T-helper 1 cell (primary cell): ENCODE measurements at places on chromosomes 5 and 9.

DNA sequence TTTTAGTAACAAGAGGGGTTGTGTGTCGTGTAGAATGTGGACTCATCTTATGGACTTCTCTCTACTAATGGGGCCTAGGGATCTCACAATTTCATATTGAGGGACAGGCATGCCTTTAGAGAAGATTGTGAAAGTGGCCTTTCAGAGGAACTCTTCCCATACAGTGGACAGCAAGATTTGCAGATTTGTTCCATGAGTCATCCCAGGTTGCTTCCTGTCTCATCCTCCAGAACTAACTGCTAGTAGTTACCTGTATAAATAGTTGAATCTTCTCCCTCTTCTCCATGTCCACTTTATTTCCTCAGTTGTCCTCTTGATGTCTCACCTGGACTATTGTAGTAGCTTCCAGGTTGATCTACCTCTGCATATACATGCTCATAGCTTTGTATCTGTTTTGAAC lies 997.5 kb upstream of the CTNND2 start:
- no peak for DNase-seq

DNA sequence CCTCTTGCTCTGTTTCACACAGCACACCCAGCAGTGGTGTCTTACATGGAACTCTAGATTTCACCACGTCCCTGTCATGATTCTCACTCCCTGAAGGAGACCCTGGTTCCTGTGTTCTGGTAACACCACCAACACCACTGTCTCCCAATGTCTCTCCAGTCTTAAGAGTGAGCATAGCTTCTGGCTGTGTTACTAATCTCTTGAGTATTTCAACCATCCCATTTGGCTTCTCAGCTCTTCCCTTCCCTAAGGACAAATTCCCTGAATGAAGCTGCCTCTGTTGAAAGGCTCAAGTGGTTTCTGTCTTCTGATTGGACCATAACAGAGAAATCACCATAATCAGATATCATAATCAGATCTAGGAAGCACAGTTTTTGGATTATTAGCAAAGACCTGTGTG lies 311.8 kb downstream of the DNAH5 start:
- no peak for DNase-seq

GRCh38 chr9:129698254-129698757 lies 32.9 kb downstream of the PRRX2 start:
- no peak for DNase-seq

- no peak for DNase-seq
These were observed 13.7 kb upstream of the FAM120AOS start for GRCh38 chr9:93467062-93467416.

DNA sequence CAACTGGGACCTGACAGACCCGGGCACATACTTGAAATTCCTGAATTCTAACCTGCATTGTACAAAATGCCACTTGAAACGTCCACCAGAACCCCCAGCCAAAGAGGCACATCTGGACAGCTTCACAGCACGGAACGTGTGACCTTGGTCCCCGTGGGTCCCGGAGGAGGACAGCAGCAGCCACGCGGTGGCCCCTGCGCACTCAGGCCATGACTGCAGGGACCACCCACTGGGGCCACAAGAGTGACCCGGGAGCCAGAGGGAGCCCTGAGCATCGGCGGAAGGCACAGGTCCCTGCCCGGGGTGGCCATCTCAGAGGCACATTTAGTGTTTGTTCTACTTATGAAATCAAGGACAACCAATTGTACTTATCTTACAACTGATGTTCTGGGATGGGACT lies 2.1 kb upstream of the SNAPC4 start:
- DNase-seq = no peak

DNA sequence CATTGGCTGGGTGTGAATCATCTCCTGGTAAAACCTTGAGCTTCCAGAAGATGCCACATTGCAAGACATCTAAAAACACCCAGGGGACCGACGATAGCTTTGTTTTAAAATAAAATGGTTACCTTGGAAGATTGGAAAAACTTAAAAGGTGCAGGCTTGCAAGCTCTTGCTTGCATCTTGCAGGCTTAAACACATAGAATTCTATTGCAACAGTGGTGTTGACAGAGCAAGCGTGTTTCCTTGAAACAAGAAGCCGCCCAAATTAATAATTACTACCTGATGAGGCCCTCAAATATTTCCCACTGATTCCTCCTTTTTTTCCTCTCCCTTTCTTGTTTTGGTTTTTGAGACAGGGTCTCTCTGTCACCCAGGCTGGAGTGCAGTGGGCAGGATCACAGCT lies 137.1 kb upstream of the BASP1 start:
- no peak for DNase-seq

DNA sequence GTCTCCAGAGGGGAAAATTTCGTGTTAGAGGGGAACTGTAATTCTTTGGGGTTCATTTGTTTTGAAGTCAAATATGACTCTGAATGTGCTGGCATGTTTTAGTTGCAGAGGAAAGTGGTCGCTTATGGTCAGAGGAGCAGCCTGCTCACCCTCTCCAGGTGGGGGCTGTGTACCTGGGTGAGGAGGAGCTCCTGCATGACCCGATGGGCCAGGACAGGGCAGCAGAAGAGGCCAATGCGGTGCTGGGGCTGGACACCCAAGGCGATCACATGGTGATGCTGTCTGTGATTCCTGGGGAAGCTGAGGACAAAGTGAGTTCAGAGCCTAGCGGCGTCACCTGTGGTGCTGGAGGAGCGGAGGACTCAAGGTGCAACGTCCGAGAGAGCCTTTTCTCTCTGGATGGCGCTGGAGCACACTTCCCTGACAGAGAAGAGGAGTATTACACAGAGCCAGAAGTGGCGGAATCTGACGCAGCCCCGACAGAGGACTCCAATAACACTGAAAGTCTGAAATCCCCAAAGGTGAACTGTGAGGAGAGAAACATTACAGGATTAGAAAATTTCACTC lies 13.5 kb downstream of the TXNDC15 start:
- DNase-seq = no peak

DNA sequence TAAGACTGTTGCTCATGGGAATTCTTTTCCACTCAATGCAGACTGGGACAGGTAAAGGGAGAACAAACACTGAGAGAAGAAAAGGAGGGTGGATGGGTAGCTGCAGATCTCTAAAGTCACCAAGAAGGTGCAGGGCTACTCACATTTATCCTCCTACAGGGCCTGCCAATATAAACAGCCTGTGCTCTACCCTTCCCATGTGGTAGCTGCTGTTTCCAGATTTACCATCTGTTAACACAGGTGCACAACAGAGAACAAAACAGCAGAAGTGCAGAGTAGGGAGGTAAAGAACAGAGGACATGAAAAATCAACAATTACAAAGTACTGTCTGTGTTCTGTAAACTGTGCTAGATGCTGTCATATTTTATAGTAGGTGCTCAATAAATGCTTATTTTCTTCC lies 26.0 kb downstream of the JAKMIP2 start:
- DNase-seq = no peak

- no peak for DNase-seq
These were observed 98.4 kb downstream of the ZNF354C start for GRCh38 chr5:179158556-179158955.

- DNase-seq = no peak
These were observed 54.9 kb downstream of the FGF18 start for GRCh38 chr5:171474230-171474813.

GRCh38 chr5:109997161-109997560 lies 307.4 kb downstream of the MAN2A1 start:
- DNase-seq = no peak

DNA sequence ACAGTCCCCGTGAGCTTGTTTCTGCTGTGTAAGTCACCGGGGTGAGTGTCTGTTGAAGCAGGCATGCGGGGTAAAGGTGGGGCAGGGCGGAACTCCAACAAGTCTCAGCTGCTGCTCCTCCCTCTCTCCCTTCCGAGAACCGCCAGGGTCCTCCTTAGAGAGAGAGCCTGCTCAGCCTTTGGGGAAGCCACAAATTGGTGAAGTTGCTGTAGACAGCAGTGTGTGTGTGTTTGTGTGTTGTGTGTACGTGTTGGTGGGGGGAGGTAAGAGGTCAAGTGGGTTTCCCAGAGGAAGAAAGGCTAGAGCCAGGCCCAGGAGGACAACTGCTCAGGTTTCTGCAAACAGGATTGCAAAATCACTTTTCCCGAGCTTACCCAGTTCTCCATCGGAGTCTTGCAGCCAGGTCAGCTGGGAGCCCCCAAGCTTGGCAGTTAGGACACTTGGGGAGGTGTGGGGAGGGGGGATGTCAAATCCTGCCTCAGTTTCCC lies 38.9 kb upstream of the DAB2IP start:
- DNase-seq = no peak

DNA sequence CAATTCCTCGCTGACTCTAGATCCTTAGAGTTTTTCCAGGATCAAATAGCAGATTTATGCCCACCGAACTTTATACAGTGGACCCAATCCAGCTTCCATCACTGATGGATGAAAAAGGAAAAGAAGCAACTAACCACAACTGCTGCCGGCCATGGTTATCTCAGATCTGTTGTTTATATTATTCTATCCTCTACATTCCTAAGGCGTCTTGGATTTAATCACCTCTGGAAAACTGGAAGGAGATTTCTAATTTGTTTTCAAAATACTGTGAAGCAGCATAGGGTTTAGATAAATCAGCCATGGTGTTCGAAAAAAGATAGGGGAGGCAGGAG lies 663 bp upstream of the ZNF366 start:
- DNase-seq = no peak

GRCh38 chr9:87382900-87383299 lies 114.8 kb upstream of the DAPK1 start:
- DNase-seq = no peak

DNA sequence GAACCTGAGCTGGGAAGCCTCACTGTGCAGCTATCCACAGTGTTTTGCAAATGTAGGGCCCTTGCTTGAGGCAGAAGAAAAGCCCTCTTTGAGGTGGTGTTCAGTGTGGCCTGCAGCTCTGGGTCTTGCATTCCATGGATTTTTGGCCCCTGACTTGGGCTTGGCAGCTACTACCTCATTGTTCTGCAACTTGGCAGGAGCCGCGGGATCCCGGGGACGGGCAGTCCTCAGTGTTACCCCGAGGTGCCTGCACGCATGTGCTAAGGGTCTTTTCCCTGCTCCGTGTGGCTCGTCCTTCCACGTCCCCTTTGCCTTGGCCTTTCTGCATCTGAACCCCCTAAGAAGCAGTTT lies 39.8 kb downstream of the NEK6 start:
- DNase-seq = no peak

DNA sequence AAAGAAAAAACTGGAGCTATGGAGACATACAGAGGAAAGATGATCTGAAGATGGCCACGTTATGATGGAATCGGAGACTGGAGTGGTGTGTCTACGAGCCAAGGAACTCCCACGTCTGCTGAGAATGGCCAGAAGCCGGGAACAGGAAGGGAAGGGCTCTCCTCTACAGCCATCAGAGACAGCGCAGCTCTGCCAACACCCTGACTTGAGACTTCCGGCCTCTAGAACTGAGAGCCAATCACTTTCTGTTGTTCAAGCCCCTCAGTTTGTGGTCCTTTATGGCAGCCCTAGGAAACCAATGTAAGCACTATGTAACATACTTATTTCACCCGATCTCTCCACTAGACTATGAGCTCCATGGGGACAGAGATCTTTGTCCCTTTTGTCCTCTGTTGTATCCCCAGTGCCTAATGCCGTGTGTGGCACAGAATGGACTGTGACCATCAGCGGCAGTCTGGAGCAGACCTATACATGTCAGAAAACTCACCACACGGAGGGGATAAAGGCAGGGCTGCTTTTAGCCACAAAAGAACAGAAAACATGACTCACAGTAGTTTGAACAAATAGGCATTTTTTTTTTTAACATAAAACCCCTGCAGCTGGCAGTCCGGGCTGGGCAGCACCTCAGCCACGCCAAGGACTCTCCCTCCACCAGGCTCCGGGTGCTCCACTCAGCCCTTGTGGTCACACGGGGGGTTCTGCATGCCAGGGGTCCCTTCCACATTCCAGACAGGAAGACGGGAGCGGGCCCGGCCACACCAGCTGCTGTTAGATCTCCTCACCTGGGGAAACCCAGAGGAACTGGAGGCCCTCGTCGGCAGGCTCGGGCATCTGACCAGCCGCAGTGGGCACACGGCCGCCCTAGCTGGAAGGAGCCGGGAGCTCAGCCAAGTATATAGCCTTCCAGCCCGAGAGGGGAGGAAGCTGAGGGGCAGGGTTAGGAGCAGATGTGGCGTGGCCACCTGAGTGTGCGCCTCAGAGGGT lies 16.1 kb upstream of the MXD3 start:
- no peak for DNase-seq

DNA sequence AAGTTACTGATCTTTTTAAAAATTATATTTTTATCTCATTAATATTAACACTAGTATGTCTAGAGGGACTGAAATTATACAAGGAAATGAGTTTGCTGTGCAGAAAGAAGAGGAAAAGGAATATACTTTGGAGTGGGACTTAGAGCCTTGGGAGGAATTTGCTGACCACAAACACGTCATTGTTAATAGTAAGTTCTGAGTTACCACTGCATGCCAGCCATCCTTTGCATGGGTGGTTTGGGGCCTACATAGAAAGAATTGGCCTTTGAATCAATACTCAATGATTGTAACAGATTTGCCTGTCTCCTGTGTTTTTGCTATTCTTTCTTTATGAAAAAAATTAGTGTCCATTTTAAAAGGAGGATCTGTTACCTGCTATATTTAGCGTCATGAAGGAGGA lies 232.6 kb upstream of the TNC start:
- DNase-seq = no peak

DNA sequence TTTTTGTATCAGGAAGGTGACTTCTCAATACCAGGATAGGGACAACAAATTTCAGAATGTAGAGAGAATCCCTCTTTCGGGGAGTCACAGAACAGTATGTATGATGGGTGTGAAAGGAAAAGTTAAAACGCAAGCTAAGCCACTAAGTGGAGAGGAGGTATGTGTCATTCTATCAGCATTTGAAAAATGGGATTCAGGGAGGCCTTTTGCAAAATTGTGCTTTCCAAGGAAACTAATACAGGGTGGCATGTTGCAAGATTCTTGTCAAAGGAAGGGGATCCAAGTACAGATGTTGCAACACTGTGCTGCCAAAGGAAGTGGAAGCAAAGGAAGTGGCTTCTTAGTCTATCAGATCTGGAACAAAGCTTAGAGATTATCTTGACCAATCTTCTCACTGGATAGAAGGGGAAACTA lies 12.6 kb upstream of the TNIP1 start:
- DNase-seq = no peak

- DNase-seq = no peak
These were observed 19.1 kb upstream of the LMNB1 start for GRCh38 chr5:126757713-126758357.

GRCh38 chr5:56075361-56075760 lies 80.6 kb upstream of the IL6ST start:
- no peak for DNase-seq

DNA sequence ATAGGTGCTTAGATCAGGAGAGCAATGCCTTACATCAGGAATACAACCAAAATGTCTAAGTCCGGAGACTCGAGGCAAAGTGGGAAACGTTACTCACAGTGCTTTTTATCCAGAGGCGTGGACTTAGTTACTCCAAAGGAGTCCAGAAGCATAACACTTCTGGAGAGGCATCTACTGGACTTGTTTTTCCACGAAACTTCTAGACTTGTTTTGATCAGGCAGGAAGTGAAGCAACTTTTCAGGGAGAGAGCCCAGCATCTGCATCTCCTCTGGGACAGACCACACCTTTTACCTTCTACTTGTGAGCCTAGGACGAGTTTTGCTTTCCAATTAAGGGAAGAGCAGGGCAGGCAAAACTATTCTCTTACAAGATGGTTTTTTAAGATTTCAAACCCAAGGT lies 1.2 kb upstream of the TJP2 start:
- no peak for DNase-seq

- DNase-seq = no peak
These were observed 6.7 kb downstream of the SLC4A9 start for GRCh38 chr5:140366589-140367255.

- DNase-seq = no peak
These were observed 60.1 kb upstream of the BNC2 start for GRCh38 chr9:16930578-16930977.
